Breast epithelium (tissue), 4 donors: ENCODE measurements at places on chromosomes 1 and 21.
A peak's percentile ranks its signal among the peaks of the same experiment; 100 is the strongest.

- no peaks in the 10 kb centered on the region for H3K36me3 ChIP-seq
- DNase-seq = no peak
- no peak overlapping the region for H3K4me3 ChIP-seq
- no peaks in the 10 kb centered on the region for H3K27me3 ChIP-seq
- no peaks in the 10 kb centered on the region for H3K4me1 ChIP-seq
- H3K27ac ChIP-seq = no peak overlapping the region
Observed at GRCh38 chr1:245710961-245711903, 556.4 kb downstream of the KIF26B start.

DNA sequence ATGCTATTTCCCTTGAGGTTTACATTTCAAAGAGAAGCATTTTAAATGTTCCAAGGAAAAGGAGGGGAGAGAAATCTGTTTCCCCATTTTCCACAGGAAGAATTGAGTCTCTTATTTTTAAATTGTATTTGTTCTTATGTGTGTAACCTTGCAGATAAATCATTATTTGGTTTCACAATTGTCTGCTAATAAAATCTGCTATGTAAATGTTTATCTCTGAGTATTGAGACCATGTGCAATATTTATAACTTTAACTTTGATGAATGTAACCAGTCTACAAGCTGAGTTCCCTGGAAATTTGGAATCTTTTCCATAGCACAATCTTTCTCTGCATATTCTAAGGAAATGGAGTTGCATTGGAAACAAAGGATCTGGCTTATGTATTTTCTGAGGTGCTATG is 209.6 kb downstream of the PTBP2 start:
- H3K27ac ChIP-seq = no peak overlapping the region
- H3K27me3 ChIP-seq = no peaks in the 10 kb centered on the region
- no peaks in the 10 kb centered on the region for H3K4me1 ChIP-seq
- H3K4me3 ChIP-seq = no peak overlapping the region

DNA sequence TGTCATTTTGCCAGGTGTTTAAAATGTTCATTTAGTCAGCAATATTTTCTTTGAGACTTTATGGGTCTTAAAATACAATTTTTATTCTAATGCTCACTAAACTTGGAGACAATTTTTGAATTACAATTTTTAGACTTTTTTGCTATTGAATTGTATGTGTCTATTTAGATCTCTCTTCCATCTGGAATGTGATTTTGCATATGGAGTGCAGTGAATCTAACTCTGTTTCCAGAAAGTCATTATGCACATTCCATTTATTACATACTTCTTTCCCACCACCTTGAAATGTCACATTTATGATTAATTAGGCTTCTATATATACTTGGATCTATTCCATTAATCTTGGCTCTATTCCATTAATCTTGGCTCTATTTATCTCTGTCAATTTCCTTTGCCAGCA is 5.6 kb upstream of the TSPEAR start:
- no peak overlapping the region for H3K27ac ChIP-seq
- no peaks in the 10 kb centered on the region for H3K36me3 ChIP-seq
- peaks cover 5% of the 10 kb centered on the region for H3K27me3 ChIP-seq
- no peak for DNase-seq
- H3K4me1 ChIP-seq = peaks cover 2% of the 10 kb centered on the region

DNA sequence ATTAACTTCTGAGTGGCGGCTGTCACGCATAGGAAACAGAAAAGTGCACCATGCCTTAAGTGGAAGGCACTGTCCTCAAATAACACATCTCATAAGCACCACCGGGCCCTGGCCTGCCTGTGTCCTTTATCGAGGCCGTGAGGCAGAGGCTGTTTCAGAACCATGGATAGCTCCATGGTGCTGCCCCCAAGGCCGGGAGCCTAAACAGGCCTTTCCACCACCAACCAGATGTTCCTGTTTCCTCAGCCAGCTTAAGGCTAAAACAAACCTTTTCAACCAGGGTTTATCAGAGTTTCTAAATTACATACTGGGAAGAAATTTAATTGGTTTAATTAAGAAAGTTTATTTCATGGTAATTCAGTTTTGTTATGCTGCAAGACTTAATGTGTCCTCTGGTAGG is 114.4 kb downstream of the DMRTA2 start:
- no peaks in the 10 kb centered on the region for H3K27me3 ChIP-seq
- H3K27ac ChIP-seq = no peak overlapping the region
- no peak for DNase-seq

- no peaks in the 10 kb centered on the region for H3K4me1 ChIP-seq
- H3K27me3 ChIP-seq = no peaks in the 10 kb centered on the region
- no peak overlapping the region for H3K27ac ChIP-seq
- no peaks in the 10 kb centered on the region for H3K36me3 ChIP-seq
- no peak for DNase-seq
- H3K4me3 ChIP-seq = no peak overlapping the region
Observed at GRCh38 chr21:35026153-35026500, 23.0 kb downstream of the RUNX1 start.

- no peaks in the 10 kb centered on the region for H3K4me1 ChIP-seq
- no peak overlapping the region for H3K27ac ChIP-seq
- H3K27me3 ChIP-seq = no peaks in the 10 kb centered on the region
- no peaks in the 10 kb centered on the region for H3K36me3 ChIP-seq
Observed at GRCh38 chr1:30741239-30741894, 16.2 kb downstream of the LAPTM5 start.

DNA sequence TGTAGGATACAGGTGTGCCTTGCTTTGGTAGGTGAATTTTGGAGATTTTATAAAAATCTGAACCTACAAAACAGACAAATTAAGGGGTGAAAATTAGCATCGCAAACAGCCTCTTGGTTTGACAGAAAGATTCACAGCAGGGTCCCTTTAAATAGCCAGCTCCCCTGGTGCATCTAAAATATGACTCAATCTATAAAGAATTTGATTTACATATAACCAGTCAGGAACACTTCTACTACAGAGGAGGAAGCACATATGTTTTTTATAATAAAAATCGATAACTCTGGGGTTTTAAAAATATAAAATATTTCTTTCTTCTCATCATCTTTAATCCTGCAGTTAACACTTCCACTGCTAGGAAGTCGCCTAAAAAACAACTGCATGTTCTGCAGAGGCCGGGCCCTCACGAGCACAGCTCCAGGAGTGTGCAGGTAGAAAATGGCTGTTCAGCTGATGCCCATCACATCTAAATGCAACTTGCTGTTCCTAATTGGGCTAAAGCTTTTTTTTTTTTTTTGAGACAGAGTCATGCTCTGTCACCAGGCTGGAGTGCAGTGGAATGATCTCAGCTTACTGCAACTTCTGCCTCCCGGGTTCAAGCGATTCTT is 203.4 kb downstream of the HS2ST1 start:
- no peaks in the 10 kb centered on the region for H3K4me1 ChIP-seq
- no peaks in the 10 kb centered on the region for H3K27me3 ChIP-seq
- no peak overlapping the region for H3K27ac ChIP-seq
- H3K36me3 ChIP-seq = no peaks in the 10 kb centered on the region
- no peak overlapping the region for H3K4me3 ChIP-seq
- no peak for DNase-seq

- no peaks in the 10 kb centered on the region for H3K27me3 ChIP-seq
- no peak for DNase-seq
Observed at GRCh38 chr1:243393096-243393495, 137.3 kb downstream of the SDCCAG8 start.

- no peak overlapping the region for H3K4me3 ChIP-seq
- H3K36me3 ChIP-seq = no peaks in the 10 kb centered on the region
- DNase-seq = no peak
- no peaks in the 10 kb centered on the region for H3K4me1 ChIP-seq
- H3K27ac ChIP-seq = no peak overlapping the region
Observed at GRCh38 chr1:100394285-100394684, 42.0 kb downstream of the CDC14A start.

GRCh38 chr1:20903437-20903836 is 116.3 kb upstream of the HP1BP3 start:
- H3K4me3 ChIP-seq = no peak overlapping the region
- H3K27me3 ChIP-seq = no peaks in the 10 kb centered on the region
- no peaks in the 10 kb centered on the region for H3K4me1 ChIP-seq
- no peak overlapping the region for H3K27ac ChIP-seq

GRCh38 chr1:5889901-5890300 is 102.3 kb downstream of the NPHP4 start:
- DNase-seq = no peak
- no peak overlapping the region for H3K4me3 ChIP-seq
- no peaks in the 10 kb centered on the region for H3K4me1 ChIP-seq

DNA sequence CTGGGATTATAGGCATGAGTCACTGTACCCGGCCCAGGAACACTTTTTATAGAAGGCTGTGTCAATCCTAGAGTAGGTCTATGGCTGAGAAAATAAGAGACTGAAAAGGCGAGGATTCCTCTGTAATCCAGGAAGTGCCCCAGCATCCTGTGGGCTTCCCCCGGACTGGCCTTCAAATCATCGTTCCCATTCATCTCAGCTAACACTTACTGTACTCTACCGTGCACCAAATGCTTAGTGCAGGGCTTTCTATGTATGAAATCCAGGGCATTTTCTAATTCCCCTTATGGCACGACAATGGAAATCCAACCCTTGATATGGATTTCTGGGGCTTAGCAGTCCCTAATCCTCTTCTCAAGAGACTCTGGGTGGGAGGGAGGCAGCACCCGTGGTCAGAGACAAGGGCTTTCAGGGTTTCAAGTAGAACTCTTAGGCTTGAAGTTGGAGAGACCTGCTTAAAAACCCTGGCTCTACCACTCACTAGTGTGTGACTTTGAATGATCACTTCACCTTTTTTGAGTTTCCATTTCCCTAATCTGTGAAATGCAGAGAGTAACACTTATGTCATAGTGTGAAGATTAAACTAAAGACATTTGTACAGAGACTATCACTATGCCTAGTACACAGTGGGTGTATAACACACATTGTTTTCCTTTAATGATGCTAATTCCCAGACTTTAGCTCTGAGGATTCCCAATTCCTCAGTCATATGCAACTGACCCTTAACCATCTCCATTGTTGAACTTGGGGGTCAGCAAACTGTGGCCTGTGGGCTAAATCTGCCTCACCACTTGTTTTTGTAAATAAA is 20.3 kb downstream of the MECR start:
- peaks cover 4% of the 10 kb centered on the region for H3K36me3 ChIP-seq
- no peaks in the 10 kb centered on the region for H3K4me1 ChIP-seq
- no peak overlapping the region for H3K4me3 ChIP-seq
- DNase-seq = no peak

GRCh38 chr1:183024317-183025009 is 1.2 kb downstream of the LAMC1 start:
- H3K4me3 ChIP-seq = peak overlapping the region; percentile 83
- H3K27me3 ChIP-seq = no peaks in the 10 kb centered on the region
- H3K27ac ChIP-seq = peak overlapping the region; percentile 99

- no peak overlapping the region for H3K4me3 ChIP-seq
- no peak overlapping the region for H3K27ac ChIP-seq
- H3K4me1 ChIP-seq = no peaks in the 10 kb centered on the region
- no peaks in the 10 kb centered on the region for H3K36me3 ChIP-seq
- no peaks in the 10 kb centered on the region for H3K27me3 ChIP-seq
- DNase-seq = no peak
Observed at GRCh38 chr1:8747879-8748825, 69.3 kb downstream of the RERE start.

- no peak for DNase-seq
- no peaks in the 10 kb centered on the region for H3K27me3 ChIP-seq
- no peaks in the 10 kb centered on the region for H3K36me3 ChIP-seq
- no peak overlapping the region for H3K27ac ChIP-seq
Observed at GRCh38 chr1:9388335-9389180, 95.9 kb downstream of the SPSB1 start.

DNA sequence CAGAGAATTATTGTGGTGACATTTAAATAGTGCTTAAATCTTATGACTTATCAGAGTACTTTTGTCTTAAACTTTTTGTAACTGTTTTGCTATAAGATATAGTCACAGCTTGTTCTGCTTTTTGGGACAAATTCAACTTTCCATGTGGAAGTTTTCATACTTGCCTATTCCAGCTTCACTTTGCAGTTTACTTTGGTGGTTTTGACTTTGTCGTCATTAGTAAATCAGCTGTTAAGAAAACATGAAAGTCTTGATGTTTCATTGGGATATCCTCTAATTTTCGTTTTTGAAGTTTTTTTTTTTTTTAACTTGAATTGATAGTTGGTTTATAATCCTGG is 31.3 kb downstream of the SDCCAG8 start:
- H3K27me3 ChIP-seq = no peaks in the 10 kb centered on the region
- no peak for DNase-seq
- no peaks in the 10 kb centered on the region for H3K36me3 ChIP-seq
- no peak overlapping the region for H3K27ac ChIP-seq

GRCh38 chr1:234768569-234769283 is 158.7 kb upstream of the IRF2BP2 start:
- H3K27me3 ChIP-seq = no peaks in the 10 kb centered on the region
- no peak for DNase-seq
- H3K36me3 ChIP-seq = no peaks in the 10 kb centered on the region
- no peak overlapping the region for H3K27ac ChIP-seq
- H3K4me1 ChIP-seq = no peaks in the 10 kb centered on the region

DNA sequence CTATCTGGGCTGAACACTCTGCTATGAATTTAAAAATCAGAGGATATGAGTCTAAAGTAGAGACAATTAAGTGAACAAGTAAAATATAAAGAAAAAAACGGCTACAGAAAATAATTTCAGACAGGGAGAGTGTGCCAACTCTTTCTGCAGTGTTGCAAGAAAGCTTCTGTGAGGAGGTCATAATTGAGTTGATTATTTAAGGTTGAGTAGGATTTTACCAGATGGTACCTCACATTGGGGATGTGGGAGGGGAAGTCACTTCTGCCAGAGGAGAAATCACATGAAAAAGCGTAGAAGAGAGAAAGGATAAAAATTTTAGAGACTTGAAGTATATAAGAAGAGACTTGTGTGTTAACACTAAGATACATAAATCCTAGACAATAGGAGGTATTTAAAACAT is 238.0 kb upstream of the NCAM2 start:
- no peak overlapping the region for H3K27ac ChIP-seq
- H3K4me3 ChIP-seq = no peak overlapping the region
- no peaks in the 10 kb centered on the region for H3K4me1 ChIP-seq
- DNase-seq = no peak

- no peak for DNase-seq
- H3K4me1 ChIP-seq = no peaks in the 10 kb centered on the region
- no peak overlapping the region for H3K4me3 ChIP-seq
Observed at GRCh38 chr1:179001451-179001850, 24.2 kb upstream of the FAM20B start.

DNA sequence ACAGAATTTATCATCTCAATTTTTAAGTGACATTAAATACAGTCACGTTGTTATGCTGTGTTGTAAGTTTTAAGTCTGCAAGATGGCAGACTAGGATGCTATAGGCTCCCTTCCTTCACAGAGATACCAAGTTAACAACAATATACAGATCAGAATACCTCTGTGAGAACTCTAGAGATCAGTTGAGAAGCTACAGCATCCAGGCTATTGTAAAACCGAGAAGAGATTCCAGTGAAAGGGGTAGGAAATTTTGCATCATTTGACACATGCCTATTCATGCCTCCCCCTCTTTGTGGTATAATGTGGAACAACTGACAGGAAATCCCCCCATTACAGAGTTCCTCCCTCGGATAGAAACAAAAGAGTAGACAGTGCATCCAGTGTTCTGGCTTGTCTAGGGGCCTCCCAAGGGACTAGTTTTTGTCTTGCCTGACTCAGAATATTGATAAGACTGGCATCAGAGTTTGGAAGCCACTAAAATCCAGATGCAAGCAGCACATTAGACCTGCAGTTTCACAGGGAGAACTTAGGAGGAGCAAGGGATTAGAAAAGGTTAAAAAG is 80.6 kb downstream of the LBR start:
- H3K27ac ChIP-seq = no peak overlapping the region
- DNase-seq = no peak
- no peaks in the 10 kb centered on the region for H3K27me3 ChIP-seq
- H3K4me3 ChIP-seq = no peak overlapping the region

GRCh38 chr1:4601941-4602340 is 52.5 kb upstream of the AJAP1 start:
- no peaks in the 10 kb centered on the region for H3K36me3 ChIP-seq
- H3K27ac ChIP-seq = no peak overlapping the region
- no peak overlapping the region for H3K4me3 ChIP-seq
- H3K27me3 ChIP-seq = peaks cover 48% of the 10 kb centered on the region
- DNase-seq = no peak
- H3K4me1 ChIP-seq = no peaks in the 10 kb centered on the region
